ENCODE measurements at places on chromosomes 1 and 21. TPM values are rescaled to one million over a fixed set of nuclear protein-coding genes. Genes with fewer than 3 reads are reported as not detected.
A peak's percentile ranks its signal among the peaks of the same experiment; 100 is the strongest.

GRCh38 chr1:185342672-185343259 lies 25.7 kb upstream of the IVNS1ABP start:
- DNase-seq: no peak

The MCOLN2 gene
- polyA plus RNA-seq: 1.3 TPM

GRCh38 chr1:15381805-15382204 lies 27.9 kb upstream of the EFHD2 start:
- no peak for DNase-seq

DNA sequence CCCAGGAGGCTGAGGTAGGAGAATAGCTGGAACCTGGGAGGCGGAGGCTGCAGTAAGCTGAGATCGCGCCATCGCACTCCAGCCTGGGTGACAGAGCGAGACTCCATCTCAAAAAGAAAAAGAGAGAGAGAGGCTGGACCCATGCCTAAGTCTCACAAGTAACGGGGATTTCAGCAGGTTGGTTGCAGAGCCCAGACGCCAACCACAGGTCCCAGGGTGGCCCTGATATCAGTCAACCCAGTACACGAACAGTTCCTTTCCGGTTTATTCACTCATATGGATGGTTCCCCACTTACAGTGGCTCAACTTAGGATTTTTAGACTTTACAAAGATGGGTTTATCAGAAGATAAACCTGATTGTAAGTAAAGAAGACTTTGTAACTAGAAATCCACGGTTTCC lies 40.9 kb downstream of the CLSTN1 start:
- DNase-seq: no peak

DNA sequence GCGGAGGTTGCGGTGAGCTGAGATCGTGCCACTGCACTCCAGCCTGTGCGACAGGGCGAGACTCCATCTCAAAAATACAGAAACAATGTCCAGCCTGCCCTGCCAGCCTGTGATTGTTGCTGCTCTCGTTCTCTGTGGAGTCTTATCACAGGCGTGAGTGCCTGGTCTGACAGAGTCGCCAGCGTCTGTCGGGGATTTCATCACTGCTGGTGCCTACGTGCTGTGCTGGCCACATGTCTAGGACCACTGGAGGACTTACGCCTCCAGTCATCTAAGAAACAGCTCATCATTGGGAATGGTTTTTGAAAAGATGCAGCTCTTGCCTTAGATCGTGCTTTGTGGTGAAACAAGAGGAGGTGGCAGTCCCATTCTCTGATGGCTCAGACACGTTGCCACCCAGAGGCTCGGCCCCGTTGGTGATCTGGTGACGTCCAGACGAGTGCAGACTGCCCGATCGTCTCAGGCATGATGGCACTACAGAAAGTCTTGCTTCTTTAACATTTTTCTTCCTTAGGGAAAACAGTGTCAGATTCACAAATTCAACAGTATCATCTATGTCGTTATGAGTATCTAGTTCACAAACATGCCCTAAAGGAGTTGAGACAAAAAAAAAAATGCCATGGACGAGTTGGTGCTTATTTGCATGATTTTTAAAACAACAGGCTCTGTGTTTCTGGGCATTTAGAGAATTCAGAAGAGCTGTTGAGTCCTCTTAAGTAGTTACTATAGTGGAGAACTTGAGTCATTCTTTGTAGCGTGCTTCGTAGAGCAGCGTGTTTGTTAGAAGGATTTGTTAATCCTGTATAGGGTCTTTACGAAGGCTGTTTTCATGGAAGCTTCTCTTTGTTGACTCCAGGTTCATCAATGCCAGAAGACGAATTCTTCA lies 47.5 kb downstream of the CBS start:
- DNase-seq: no peak

GRCh38 chr1:11052839-11053757 lies 6.1 kb upstream of the MASP2 start:
- no peak for DNase-seq

The MEX3A gene
- polyA plus RNA-seq: 43.5 TPM

DNA sequence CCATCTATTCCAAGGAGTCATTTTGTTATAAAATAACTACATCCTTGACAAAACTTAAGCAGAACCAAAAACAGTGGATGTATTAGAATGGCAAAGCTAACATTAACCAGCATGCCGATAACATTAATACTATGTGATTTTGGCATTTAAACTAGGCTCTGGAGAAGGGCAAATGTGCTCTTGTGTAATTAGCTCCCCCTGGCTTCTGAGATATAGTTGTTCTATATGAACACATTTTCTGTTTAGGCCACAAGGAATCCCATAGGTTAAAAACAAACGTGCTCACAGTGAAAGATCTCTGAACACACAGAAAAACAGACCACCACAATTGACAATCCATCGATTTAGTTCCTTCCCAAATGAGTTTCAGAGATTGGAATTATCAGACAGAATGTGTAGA lies 57.4 kb upstream of the TARS2 start:
- DNase-seq: no peak

DNA sequence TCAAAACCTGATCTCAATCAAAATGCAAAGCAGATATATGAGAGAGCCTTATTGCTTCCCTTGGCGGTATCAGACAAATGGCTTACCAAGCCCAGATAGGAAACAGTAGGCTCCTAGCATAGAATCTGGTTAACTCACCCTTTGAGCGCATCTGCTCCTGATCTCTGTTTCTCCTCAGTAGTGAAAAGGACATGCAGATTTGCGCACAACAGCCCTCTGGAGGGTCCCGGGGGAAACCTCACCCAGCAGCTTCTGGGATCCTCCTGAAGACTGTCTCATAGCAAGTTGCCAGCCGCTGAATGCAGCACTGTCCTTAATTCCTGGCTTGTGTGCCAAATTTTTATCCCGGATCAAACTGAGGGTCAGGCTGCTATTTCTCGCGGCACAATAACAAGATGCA lies 192.2 kb downstream of the FASLG start:
- no peak for DNase-seq

- DNase-seq: no peak
Measured at GRCh38 chr1:114032271-114033215, 53.3 kb downstream of the OLFML3 start.

- no peak for DNase-seq
Measured at GRCh38 chr1:241457421-241457820, 62.1 kb downstream of the FH start.

The OR2T29 gene
- polyA plus RNA-seq: not detected

The FCRL4 gene
- polyA plus RNA-seq: not detected

GRCh38 chr1:210558302-210558701 lies 229.6 kb downstream of the HHAT start:
- peak; percentile 11 for DNase-seq

- DNase-seq: no peak
Measured at GRCh38 chr21:24561291-24561690, 1046.0 kb downstream of the MRPL39 start.

The MCM3AP gene
- polyA plus RNA-seq: 65.7 TPM

DNA sequence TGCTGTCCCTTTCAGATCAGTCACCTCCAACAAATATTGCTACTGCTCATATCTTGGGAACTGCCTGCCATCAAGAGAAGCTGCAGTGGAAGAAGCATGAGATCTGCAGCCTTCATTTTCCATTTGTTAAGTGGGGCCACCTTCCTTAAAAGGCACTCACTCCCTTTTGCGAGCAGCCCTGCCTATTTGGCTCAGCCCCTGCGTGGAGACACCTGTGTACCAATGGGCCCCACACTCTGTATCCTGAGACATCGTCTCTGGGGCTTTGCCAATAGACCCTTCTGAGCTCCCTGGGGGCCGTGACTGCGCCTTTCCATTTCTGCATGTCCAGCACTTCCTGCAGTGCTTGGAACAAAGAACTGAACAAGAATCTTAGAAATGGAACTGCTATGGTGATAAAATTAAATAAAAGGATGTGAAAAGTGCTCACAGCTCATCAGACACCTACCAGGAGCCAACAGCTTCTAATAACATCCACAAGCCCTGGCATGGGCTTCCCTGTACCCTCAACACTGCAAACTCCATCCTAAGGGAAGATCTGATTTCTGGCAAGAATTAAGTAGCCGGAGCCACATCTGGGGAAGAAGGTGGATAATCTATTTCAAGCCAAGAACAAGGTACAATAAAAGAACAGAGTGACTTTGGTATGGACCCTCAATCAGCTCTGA lies 36.7 kb downstream of the PARP1 start:
- DNase-seq: no peak

The SLC35F3 gene
- 0.70 TPM for polyA plus RNA-seq

The UTS2 gene
- polyA plus RNA-seq: not detected

- no peak for DNase-seq
Measured at GRCh38 chr1:29458737-29459619, 222.7 kb downstream of the PTPRU start.

DNA sequence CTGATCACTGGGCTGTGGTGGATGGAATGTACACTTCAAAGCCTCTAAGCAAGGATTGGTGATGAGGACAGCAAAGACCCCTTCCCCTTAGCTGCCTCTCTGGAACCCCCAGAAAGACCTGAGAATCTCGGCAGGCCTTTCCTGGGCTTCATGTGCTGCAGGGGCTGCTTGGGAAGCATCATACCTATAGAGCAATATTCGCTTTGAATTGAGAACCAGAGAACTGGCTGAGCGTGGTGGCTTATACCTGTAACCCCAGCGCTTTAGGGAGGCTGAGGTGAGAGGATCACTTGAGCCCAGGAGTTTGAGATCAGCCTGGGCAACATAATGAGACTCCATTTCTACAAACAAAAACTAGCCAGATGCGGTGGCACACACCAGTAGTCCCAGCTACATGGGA lies 22.0 kb downstream of the CSF1 start:
- DNase-seq: no peak

DNA sequence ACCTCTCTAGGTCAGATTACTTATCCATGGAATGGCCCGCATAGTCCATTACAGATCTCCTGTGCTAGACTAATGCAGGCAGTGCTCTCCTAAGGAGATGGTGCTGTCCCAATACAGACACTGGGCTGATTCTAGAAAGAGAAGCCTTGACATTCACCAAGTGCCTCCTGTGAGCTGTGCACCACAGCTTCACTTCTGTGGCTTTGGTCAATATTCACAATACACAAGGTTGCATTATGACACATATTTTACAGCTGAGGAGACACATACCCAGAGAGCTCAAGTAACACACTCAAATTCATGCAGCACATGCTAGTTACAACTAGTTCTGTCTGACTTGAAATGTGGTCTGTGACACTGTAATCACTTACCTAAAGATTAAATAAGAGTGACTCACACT lies 59.4 kb upstream of the LRRC8B start:
- DNase-seq: no peak

The CORT gene
- 0.68 TPM for polyA plus RNA-seq

The OR2T1 gene
- not detected for polyA plus RNA-seq

- DNase-seq: no peak
Measured at GRCh38 chr1:46070164-46070814, 62.1 kb downstream of the PIK3R3 start.

The OLFML2B gene
- 13.0 TPM for polyA plus RNA-seq

- no peak for DNase-seq
Measured at GRCh38 chr1:210364479-210364878, 35.8 kb downstream of the HHAT start.

DNA sequence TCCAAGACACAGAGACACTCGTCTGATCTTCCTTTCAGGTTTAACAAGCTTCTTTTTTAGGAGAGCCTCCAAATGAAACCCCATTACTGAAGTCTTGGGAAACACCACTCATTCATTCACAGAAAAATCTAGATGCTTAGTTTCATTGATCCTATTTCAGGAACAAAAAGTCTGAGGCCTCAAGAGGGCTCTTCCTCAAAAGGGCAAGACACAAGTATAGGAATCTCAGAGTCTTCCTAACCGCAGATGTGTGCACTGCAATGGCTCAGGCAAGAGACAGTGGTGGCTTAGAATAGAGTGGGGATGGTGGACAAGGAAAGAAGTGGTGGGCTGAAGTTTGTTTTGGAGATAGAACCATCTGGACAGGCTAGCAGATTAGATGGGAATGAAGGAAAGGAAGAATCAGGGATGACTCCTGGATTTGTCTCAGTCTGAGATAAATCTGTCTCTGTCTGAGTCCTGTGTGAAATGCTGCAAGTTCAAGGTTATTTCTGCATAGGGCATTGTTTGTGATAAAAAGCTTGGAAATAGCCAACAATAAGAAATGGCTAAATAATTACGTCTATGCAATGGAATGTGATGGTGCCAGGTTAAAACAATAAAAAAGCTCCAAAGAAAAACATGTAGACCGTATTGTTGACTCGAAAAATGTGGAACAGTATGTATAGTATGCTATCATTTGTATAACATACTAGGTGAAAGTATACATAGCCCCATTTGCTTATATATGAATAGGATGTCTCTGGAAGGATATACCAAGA lies 8.9 kb upstream of the CTSE start:
- no peak for DNase-seq

The TRIM67 gene
- 0.11 TPM for polyA plus RNA-seq

DNA sequence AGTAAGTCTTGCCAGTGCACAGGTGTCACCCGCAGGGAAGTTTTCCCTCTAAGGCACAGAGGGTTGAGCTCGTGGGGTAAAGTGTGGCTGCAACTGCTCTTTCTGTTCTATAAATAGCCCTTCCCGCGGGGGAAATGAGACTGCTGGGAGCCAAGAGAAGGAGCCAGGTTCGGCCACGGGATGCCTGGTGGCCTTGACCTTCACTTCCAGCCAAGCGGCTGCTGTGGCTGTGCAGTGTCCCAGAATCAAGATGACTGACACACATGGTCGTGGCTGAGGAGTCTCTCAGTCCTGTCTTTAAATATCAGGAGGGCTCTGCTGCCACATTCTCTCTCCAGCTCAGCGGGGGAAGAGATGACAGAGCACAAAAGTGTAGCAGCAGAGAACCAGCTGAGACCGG lies 154.1 kb upstream of the VAMP3 start:
- no peak for DNase-seq

DNA sequence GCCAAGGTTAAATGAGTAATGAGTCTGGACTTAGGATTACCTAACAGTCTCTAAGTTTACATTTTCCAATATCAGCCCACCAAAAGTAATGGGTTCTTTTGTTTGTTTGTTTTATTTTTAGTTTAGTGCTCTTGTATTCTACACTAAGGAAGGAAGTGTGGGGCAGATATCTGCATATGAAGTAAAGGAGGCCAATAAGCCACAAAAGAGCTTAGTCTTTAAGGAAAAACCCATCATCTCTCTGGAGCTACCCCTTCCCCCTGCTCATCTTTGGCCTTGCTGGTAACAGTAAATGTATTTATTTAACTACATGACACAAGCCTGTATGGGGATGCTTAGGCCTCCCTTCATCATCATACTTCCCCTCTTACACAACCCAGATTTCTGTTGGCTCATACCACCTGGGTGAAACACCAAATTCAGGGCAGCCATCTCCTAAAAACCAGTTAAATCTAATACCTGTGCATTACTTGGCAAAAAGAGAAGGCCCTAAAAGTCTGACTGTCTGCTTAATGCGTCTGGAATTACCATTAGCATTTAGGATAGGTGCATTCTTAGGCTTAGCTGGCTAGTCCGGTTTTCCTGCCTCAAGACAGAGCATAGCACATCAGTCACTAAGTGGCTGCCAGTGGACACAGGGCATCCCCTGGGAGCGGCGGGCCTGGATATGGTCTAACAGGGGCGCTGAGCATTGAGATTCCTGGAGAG lies 96.8 kb upstream of the ADGRL2 start:
- DNase-seq: no peak
